ENCODE measurements at places on chromosomes 5 and 9.

DNA sequence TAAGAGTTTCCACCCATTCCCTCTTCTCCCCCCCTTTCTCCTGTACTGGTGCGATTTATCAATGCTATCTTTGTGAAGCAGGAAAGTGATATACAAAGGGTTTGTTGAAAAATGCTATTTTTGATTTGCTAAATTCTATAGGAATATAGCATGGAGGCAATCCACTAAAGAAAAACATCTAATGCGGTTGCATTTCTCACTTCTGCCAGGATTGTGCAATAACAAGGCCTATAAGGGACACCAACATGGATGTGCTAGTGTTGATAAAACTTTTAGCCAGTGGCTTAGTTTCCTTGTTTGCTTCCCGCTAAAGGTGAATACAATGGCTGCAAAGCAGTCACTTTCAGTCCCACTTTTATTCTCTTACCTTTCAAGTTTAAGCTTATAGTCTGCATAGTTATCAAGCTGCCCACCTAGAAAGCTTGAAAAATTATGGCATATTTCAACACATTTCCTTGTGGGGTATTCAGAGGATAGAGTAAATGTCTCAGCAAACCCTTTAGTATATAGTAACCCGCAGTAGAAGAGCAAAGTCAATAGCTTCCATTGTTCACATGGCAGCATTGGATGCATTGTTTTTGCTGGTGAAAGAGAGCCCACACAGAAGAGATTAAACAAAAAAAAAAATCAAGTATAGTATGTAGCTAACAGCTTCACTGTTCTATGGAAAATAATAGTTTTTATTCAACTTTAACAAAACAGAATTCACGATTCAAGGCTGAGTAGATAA is 674.6 kb upstream of the SEMA6A start:
- no peak for DNase-seq

DNA sequence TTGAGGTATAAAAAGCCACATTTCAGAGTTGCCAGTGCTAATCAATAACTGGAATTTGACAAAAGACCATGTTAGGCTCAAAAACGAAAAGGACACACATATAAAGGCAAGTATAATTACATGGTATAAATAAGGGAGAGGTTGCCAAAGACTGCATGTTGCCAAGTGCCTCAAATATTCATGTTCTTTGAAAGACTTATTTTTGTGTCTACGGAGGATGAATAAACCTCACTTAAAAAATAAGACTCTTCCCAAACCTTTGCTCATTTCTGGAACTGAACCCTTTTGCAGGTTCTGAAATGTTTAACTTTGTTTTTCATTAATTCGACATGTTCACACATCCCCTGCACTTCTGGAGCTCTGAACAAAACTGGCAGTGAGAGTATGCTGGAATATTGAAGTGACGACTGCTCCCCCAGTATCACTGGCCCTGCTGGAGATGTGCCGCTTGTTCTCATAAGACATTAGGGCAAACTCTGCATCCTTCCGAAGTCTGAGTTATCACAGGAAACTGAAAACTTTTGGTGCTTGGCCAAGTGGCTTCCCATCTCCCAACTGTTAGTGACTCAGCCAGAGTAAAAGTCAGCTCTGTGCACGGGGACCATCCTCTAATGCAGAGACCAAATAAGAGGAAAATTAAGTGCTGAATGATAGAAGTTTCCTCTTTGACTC is 336.8 kb downstream of the GLIS3 start:
- DNase-seq = no peak

DNA sequence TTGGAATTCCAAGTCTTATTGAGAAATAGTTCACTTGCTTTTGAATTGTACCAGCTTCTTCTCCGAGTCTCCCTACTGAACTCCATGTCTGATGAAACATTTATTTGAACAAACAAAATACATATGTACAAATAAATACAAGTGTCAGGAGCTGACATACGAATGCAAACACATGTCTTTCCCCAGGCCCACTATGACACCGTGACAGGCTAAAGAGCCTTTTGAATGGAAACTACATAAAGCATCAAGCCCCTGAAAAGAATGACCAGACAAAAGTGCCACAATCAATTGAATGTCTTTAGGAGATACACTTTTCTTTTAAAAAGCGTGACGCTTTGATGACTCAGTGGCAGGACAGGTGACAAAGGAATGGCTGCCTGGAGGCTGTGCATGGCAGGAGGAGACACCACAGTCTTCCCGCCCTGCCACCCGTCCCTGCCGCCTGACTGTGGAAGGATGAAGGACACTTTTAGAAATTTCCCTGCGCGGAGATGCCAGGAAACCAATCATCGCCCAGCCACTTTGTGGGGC is 112.4 kb upstream of the BNC2 start:
- no peak for DNase-seq

DNA sequence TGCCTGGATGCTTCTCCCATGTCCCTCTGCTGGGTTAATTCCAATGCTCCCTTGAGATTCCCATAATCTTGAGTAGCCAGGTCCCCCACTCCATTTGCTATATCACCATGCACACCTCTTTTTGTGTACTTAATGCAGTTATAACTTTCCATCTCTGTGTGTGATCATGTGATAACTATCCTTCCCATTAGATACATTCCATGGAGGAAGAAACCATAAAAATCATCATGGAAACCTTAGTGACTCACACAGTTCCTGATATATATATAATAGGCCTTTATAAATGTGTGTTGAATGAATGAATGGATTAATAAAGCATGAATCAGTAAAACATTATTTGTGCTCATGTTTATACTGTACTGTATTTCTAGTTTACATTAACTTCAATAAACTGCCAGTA is 104.6 kb downstream of the PCSK5 start:
- no peak for DNase-seq

DNA sequence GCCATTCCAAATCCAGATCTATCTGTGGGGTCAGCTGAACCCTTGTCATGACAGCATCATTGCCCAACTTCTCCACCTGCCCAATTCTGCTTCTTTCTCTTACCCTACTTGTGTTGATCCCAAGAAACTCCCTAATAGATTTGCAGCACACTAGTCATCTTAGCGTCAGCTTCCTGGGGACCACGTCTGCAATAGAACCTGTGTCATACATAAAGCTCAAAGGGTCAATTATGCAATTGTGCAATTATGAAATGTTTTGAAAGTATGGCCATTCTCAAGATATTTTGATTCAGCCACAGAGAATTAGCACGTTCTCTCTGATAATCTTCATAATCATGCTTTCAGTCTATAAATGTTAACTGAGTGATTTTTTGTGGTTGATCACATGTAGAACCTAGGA is 87.4 kb upstream of the PAPPA start:
- DNase-seq = no peak

DNA sequence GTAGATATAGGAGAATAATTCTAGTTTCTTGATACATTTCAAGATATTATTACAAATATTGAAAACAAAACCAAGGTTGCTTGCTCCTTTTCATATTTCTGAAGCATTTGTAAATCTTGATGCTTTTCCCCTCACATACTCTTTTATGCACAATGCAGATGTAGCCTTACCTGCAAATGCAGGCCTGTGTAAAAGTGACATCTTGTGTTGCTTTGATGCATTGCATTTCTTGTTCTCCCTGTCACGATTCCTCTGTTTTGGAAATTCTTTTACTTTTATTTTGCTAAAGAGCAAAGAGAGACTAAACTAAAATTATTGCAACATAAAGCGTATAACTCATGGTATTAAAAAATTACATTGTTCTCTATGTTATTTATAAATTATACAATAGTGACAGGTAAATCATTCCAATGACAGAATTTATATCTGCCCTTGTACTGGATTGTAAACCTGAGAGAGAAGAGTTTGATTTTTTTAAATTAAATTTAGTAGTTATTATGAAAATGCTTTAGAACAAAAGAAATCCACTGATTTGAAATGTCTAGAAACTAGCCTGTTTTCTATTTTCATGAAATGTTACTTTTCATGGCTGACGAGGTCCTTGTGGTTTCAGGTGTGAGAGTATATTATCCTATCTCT is 970.0 kb downstream of the MAT2B start:
- DNase-seq = no peak

DNA sequence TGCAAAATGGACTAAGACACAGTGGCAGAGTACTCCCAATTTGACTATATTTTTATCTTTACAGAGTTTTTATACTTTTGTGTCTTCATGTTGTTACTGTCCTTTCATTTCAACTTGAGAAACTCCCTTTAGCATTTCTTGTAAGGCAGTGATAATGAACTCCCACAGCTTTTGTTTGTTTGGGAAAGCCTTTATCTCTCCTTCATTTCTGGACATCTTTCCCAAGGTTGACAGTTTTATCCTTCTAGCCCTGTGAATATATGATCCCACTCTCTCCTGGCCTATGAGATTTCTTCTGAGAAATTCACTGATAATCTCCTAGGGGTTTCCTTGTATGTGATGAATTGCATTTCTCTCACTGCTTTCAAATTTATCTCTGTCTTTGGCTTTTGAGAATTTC is 9.2 kb upstream of the SARDH start:
- DNase-seq = no peak

DNA sequence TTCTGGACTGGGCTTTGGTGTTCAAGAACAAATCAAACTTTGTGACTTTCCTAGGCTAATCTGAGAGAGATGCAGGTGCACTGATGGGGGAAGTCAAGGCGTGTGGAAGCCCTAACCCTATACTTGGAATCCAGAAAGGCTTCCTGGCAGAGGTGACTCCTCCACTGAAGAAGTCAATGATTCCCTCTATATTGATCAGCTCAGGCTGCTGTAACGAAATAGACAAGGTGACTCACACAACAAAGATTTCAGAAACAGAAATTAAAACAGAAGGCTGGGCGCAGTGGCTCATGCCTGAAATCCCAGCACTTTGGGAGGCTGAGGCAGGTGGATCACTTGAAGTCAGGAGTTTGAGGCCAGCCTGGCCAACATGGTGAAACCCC is 69.6 kb upstream of the GGTA1 start:
- no peak for DNase-seq

DNA sequence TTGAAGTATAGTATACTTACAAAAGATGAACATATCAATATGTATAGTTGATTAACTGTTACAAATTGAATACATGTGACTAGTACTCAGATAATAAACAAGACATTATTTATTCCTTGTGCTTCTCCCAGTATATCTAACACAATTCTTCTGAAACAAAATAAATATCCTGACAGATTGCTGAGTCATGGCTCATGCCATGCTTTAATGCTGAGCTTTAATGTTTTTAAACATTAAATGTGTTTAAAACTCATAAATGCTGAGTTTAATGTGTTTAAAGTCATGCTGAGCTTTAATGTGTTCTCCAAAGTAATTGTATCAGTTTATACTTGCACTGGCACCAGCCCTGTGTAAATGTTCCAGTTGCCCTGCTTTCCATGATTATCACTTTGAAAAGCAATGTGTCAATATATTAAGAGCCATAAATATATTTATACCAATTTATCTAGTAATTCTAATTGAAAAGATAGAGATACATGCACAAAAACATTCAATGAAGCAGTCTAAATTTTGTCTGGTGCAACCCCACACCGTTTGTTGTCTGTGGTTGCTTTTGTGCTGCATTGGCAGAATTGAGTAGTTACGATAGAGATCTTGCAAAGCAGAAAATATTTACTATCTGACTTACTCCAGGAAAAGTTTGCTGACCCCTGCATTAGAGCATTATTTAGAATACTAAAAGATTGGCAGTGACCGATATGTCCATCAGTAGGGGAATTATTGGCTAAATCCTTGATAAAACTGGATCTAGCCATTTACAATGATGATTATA is 15.7 kb downstream of the KIAA1958 start:
- no peak for DNase-seq

GRCh38 chr5:143284521-143284920 is 119.0 kb downstream of the NR3C1 start:
- DNase-seq = no peak

DNA sequence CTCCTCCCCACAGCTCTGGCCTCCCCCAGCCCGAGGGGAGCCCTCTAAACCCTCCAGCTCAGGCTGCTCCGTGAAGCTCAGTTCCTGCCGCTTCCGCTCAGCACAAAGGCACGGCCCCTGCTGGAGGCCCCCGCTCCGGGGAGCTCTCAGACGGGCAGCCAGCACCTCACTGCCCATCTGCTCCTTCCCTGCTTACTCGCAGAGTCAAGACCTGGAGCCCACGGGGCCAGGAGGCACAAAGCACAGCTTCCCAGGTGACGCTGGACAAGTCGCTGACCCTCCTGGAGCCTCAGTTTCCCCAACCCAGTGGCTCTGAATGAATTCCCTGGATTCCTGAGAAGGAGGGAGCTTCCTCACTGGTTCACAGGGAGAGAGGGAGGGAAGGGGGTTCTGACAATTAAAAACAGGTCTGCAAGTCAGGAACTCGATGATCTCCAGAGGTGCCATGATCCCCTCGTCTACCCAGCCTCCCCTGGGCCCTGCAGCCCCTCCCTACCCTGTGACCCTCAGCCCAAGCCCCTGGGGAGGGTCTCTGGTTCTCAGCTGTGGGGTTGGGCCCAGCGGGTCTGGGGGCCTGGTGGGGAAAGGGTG is 36.2 kb downstream of the VAV2 start:
- DNase-seq = peak; percentile 43

DNA sequence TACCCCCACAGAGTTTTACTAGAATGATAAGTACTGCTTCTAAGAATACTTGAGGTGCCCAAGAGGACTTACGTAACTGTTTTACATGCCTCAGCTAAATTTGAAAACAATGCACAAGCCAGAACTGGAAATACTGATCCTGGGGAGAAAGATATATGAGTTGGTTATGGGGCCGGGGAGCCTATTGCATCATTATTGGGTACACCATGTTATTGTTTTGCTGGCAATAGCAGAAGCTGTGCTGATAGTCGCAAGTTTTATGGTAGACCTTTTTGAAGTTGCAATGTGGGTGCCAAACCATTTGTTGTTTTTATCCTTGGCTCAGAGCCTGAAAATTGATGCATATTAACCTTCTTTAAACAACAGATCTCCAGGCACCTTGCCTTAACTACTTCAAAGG is 108.4 kb upstream of the DHFR start:
- DNase-seq = no peak

DNA sequence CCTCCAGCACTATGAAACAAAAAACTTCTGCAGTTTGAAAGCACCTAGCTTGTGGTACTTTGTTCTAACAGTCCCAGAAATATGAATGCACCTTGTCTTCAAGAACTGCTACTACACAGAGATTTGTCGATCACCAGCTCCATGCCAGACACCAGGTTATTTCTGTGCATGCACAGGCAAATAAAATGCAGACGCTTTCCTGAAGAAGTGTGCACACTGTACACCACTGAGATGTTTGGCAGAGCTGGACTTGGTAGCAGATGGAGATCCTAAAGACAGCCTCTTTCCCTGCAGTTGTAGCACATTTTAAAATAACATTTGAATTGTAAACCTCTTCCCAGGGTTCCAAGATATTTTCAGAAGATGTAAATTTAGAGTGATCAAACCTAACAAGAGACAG is 730.0 kb downstream of the MTRR start:
- DNase-seq = no peak

GRCh38 chr5:158165647-158166046 is 306.7 kb upstream of the CLINT1 start:
- DNase-seq = no peak

- DNase-seq = peak; percentile 27
Observed at GRCh38 chr5:53560506-53561191, at the start of gene NDUFS4. Gene NDUFS4, plus strand, starts transcription at chr5:53560639. Its CDS starts 24 bp downstream, at chr5:53560663.

GRCh38 chr9:114725930-114726329 is 43.9 kb upstream of the TEX48 start:
- no peak for DNase-seq

- DNase-seq = no peak
Observed at GRCh38 chr5:135091286-135091685, 57.3 kb upstream of the PITX1 start.
